ENCODE measurements at places on chromosomes 5 and 9. TPM values are rescaled to one million over a fixed set of nuclear protein-coding genes. Genes with fewer than 3 reads are reported as not detected.

DNA sequence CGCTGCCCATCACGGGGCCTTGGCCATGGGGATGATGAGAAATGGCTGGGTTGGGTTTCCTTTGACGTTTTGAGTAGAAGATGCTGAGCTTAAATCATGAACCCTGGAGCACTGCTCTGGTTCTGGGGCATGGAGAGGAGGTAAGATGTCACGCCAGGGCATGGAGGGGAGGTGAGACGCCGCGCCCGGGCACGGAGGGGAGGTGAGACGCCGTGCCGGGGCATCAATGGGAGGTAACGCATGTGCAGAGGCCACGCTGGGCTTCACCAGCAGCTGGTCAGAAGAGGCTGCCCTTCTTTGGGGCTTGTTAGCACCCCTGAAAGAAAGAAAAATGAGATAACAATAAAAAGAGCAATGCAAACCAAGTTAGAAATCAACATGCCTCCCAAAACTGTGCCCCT is 322.5 kb upstream of the IRX4 start:
- no peak for DNase-seq

GRCh38 chr5:160274483-160274931 is 37.9 kb downstream of the CCNJL start:
- DNase-seq: no peak

DNA sequence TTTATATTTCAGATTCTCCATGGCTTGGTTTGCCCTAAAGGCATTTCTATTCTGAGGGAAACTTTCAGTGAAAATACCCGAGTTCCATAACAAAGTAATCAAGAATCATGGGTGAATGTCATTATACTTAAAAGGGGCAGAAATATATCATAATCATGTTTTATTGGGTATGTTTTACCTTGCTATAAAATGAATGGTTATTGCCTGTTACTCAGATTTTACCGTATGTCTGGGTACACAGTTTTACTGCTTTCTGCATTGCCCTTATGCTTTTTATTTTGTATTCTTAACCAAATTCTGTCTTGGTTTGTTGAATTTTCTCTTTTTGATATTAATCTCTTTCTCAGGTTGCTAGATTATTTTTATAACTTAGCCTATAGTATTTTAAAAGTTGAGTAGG is 2.5 kb downstream of the GPR151 start:
- DNase-seq: no peak

DNA sequence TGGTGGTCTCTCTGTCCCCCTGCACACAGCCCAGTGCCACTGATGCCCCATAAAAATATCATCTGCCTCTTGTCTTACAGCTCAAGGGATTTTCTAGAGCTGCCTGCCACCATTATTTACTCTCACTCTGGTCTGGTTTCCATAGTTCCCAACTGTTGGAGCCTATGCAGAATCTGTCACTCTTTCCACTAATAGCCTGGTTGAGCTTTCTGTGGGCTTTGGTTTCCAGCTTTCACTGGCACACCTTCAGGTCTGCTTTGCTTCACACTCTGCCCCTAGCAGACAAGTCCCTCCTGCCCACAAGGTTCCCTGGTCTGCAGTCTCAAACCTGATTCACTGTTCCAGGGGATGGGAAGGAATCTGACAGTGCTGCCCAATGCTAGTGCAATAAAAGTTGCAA is 103.0 kb upstream of the FTMT start:
- DNase-seq: no peak

DNA sequence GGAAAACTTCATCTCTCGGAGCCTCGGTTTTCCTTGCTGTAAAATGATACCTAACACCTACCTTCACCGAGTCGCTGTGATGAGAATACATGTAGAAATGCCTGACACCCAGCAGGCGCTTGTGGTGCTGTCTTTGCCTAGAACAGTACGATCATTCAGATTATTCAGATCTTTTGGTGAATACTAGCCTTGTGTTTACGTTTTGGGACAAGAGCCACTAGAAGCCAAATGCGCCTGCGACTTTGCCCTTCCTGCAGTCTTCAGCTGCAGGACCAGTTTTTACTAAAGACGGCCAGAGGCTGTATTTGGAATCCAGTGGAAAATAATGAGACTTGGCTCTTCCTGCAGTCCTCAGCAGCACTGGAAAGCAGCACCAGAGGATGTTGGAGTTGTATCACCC is 189.6 kb downstream of the TRIO start:
- no peak for DNase-seq

GRCh38 chr5:111201705-111202104 is 22.5 kb upstream of the CAMK4 start:
- no peak for DNase-seq

DNA sequence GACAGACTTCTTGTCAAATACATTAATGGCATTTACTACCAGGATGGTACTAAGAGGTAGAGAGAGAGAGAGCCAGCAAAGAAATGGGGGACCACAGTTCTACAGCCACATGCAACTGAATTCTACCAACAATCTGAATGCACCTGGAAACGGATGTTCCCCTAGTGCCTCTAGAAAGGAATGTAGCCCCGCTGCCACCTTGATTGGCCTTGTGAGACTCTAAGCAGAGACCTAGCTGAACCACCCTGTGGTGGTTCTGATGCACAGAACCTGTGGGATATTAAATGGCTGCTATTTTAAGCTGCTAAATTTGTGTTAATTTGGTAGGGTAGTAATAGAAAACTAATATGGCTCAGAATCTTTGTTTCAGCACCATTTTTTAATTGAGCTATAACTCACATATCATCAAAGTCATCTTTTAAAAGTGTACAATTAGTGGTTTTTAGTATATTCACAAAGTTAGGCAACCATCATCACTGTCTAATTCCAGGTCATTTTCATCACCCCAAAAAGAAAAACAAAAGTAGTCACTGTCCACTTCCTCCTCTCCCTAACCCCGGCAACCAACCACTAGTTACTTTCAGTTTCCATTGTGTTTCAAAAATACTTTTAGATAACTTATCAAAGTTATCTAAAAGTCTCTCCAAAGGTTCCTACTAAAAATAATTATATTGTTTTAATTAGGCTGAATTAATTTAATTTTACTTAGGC is 51.7 kb downstream of the CPLANE1 start:
- DNase-seq: no peak

GRCh38 chr9:128552153-128552743 is at the start of gene SPTAN1:
TSS of gene SPTAN1 (plus strand) at chr9:128552587. CDS start at chr9:128566741, 14,154 bp downstream.
- DNase-seq: peak; percentile 63

- no peak for DNase-seq
Observed at GRCh38 chr5:120516805-120517204, 52.7 kb downstream of the PRR16 start.

DNA sequence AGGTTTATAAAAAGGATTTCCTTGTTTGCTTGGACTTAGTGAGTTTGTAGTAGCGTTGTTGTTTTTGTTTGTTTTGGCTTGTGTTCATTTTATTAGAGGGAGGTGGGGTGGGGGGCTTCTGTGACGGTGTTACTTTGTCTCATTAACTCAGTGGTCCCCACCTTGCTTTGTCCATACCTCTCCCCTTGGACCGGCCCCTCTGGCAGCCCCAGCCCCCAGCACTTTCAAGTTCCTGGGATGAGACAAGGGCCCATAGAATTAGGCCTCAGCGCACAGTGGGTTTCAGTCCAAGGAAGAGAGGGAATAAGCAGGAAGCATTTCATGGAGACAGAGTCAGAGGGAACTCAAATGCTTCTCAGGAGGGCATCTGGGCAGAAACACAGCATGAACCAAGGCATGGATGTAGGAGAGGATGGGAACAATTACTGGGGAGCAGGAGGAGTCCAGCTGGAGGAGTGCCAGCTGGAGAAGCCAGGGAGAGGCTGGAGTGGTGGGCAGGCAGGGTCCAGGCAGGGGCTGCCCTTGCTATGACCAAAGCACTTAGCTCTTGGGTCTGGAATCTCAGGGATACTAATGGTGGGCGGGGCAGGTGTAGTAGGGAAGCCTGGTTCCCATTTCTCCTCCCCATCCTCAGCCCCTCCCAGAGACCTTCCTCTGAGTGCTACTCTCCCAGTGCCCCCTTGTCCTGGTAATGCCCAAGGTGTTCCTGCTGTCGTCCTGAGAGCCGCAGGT is 23.5 kb upstream of the ENHO start:
- DNase-seq: no peak

DNA sequence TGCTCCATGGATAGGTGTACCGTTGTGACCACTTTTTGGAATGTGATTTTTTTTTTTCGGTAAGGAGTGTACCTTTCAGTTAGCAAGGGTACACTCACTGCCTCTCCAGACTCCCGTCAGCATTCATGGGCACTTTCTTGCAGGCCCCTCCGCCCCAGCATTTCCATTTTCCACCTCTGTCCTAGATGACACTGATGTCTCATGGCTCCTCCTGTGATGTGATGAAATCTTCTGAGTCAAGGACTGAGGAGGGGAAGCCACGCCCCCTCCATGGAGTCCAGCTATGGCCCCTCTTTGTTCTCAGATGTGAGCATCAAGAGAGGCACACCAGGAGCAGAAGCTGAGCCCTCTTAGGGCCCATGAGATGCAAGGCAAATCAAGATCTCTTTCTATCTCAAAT is 61.8 kb downstream of the CTSL start:
- no peak for DNase-seq

DNA sequence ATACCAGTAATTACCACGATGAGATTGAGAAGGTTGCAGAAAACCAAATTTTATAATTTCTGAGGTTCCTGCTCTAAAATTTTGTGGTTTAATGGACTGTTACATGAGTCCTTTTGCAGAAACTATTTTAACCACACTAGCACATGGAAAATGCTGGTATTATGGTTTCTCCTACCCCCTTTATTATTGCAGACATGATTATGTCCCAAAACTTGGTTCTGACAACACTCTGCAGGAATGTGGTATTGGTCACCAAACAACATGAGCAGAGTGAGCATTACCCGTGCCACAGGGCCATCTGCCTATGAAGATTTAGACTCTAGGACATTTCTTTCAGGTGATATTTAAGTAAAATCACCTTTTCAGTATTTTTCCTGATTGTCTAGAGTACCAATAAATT is 2.8 kb upstream of the ECM2 start:
- no peak for DNase-seq

DNA sequence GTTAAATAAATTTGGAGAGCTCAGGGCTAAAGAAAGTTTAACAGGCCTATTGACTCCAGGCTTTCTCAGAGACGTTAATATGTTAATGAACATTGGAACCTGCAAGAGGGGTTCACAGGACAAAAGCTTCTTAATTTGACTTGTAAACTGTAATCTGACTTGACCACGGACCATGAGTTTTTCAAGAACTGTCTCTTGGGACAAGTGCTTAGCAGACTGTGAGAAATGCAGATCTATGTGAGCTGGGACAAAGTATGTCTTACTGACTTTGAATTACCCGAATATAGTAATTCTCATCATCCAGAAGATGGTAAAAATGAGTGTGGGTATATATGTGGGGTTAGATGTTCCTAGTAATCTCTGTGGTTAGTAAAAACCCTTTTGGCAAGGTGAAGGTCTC is 186.6 kb downstream of the ATP10B start:
- DNase-seq: no peak

- DNase-seq: peak; percentile 5
Observed at GRCh38 chr9:224582-225520, 10.2 kb downstream of the DOCK8 start.

DNA sequence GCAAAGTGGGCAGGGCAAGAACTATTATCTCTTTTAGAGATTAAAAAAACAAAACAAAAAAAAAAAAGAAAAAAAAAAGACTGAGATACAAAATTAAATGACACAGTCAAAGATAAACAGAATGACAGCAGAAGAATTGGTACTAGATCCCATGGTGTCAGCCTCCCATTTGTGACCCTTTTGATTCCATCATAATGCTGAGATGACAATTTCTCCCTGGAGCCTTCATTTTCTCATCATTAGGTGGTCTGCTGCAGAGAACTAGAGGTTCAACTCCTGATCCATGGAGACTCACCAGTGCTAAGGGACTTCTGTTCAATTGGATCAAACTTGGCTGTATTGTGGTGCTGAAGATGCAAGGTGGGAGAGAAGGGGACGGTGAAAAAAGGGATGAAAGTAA is 123.5 kb upstream of the SPDL1 start:
- DNase-seq: no peak

DNA sequence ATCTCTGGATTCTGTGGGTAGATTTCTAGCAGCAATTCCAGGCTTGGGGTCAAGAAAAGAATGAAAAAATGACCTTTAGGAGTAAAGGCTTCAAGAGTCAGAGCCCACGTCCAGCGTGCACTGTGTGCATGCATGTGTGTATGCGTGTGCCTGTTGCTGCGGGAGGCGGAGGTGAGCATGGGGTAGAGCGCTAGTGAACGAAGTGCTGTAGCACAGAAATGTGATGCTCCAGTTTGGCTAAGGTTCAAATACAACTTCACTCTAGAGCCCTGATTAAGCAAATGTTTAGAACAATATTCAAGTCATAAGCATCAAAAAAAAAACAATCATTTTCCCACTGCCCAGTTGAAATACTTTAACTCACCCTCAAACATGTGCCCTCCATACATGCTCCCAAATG is 403.9 kb downstream of the ZNF608 start:
- DNase-seq: no peak

Gene FEM1C
- polyA plus RNA-seq: 9.3 TPM

Gene KLF4
- polyA plus RNA-seq: 4.3 TPM

Gene IL17B
- polyA plus RNA-seq: 0.49 TPM

Gene DRD1
- polyA plus RNA-seq: not detected

Gene SPATA31D4
- polyA plus RNA-seq: not detected

Measured in BJ (cell line).